ENCODE measurements at places on chromosomes 11 and 22.

DNA sequence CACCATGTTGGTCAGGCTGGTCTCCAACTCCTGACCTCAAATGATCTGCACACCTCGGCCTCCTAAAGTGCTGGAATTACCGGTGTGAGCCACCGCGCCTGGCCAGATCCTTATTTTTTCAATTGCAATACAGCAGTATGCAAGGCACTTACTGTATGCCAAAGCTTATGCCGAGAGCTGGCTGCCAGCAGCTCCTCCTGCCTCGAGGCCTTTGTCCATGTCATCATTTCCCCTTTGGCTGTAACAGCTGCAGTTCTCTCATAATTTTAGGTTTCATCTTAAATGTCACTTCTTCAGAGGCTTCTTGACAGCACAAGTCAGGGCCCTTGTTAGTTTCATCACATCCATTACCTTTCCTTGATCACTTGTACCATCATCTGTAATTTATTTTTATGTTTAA lies 1.5 kb upstream of the SREBF2 start:
- DNase-seq: no peak

DNA sequence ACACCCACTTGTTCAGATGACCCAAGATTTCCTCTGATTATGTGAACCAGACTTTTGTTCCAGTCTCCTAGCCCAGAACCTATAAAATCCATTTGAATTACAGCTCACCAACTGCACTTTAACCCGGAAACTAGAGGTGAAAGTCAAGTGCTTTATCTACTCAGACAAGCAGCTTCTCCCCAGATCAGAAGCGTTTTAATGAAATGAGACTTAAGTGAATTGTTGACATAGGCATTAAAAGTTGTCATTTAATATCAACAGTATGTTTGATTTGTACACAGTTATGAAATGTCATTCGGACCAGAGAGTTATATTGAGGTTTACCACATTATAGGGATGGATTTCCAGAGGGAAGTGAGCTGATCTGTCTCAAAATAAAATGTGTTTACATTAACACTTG lies 52.0 kb downstream of the CADM1 start:
- DNase-seq: no peak

- no peak for DNase-seq
These were observed 5.7 kb downstream of the TNNI2 start for GRCh38 chr11:1844221-1845094.

DNA sequence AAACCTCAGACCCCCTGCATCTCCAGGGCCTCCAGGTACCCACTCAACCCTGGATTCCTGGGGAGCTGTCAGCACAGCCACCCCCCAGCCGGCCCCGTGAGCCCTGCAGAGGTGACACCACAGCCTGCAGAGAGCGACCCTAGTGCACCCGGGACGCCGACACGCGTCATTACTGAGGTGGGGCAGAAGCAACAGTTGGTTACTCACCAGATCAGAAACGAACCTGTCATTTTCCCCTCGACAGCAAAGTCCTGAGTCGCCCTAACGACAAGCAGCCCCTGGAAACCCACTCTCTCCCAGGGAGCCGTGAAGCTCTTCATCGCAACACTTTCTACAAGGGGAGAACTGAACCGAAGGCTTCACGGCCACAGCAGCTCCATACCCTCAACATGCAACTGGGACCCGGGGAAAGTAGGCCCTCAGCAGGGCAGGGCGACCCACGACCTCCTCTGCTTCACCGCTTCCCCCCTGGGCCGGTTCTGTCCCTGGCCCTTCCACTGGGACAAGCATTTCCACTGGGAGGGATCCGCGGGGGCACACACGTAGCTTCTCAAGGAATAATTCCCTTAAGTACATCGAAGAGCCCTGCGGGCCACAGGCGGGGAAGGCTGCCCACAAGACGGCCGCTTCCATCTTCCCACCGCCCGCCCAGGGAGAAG lies 1.6 kb downstream of the BRD1 start:
- no peak for DNase-seq

DNA sequence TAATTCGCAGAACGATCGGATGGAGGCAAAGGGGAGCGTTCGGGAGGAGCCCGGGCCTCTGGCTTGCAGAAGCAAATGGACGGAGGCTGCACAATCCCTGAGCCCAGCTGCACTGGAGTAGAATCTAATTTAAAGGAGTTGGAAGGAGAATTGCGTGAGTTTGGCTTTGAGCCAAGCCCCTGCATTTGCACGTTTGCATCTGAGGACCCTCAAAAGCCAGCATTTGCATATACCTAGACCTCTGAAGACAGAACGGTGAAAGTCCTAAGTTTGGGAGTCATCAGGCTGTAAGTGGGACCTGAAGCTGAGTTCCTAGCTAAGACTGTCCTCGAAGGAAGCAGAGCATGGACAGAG lies 15.6 kb downstream of the TP53AIP1 start:
- DNase-seq: no peak

DNA sequence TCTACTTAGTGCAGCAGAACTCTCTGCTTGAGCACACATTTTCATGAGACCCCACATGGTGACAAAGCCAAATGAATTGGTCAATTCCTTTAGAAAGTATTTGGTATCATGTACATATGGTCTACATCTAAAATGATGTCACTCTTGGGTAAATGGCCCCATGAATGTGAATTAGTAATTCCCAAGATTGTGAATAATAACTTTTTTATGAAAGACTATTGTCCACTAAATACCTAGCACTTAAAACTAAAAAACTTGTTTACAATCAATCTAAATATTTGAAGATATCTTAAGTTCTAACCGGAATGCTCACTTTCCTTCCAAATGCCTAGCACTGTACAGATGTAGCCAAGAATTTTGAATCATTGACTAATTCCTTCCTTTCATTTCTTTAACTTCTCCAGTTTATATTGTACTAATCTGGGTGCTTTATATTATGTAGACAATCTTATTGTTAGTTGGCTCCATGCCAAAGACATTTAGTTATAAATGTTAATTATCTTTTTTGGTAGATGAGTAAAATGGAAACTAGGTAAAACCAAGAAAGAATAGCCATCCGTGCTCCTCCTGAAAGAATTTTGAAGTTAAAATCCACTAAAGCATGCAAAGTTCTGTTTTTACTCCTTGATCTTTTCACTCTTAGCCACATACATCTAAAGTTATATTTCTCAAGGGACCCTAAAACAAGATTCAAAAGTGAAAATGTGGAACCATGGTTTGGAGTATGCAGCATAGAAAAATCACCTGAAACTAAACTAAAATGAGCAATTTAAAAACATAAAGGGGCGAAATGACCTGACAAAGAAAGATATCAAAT lies 145.0 kb upstream of the ARHGAP20 start:
- DNase-seq: no peak

GRCh38 chr11:77882396-77882795 lies 61.5 kb downstream of the AAMDC start:
- DNase-seq: no peak

DNA sequence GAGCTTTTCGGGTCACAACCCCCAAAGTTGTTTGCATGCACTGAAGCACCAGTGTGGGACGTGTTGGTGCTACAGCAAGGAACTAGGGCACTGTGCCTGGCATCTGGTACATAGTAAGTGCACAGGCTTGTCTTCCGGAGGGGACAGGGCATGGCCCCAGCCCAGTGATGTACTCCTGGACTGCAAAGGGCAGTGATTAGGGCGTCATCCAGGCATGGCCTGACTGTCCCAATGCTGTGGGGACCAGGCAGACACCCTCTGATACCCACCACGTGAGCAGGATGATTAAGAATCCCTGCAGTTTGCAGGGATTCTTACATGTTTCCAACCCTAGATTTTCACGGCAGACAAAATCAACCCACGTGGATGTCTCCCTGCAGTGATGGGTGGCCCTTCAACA lies 50.0 kb upstream of the RFPL3 start:
- no peak for DNase-seq

DNA sequence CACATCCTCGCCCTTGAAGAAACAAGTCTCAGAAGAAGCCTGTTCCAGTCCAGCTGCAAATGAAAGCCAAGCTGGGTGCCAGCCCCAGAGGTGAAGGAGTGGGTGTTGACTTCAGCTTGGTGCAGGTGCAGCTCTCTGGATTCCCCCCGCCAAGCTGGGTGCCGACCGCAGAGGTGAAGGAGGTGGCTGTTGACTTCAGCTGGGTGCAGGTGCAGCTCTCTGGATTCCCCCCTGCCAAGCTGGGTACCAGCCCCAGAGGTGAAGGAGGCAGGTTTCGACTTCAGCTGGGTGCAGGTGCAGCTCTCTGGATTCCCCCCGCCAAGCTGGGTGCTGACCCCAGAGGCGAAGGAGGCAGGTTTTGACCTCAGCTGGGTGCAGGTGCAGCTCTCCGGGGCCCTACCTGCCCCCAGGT lies 1234.0 kb downstream of the TBC1D22A start:
- DNase-seq: no peak

GRCh38 chr22:21697021-21697771 lies 31.4 kb downstream of the PPIL2 start:
- DNase-seq: no peak

DNA sequence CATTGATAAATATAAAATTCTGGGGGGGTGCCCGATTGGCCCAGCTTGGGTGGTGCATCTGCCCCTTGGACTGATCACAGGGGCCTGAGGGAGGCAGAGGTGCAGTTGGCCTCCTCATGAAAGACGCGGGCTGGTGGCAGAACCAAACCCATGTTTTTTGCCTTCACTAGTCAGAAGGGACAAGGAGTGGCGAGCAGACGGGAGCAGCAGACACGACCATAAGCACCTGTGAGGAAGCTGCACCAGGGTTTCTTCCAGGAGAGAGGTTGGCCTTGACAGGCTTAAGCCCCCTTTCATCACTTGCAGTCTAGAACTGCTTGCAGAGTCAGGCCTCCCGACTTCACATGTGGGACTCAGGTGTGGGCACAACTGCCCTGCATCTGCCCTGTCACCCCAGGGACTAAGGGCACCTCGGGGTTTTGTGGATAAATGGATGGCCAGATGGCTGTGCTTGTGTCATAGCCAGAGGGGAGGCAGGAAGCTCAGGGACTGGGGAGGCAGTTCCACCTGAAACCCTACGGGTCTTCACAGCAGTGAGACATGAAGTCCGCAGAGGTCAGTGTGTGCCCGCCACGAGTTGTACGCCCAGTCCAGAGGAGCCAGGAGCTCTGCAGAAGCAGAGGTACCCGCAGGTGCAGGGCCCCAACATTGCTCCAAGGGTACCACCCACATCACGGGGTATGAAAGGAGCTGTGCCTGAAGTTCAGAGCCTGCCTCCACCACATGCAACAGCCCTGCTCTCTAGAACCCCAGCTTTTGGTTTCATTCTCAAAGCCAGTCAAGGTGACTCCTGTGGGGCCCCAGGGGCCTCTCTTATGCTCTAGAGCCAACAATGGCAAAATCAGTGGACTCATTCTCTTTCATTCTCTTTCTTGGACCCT lies 18.2 kb upstream of the SYT13 start:
- no peak for DNase-seq

GRCh38 chr11:102552447-102553194 lies 22.1 kb upstream of the MMP7 start:
- DNase-seq: no peak

GRCh38 chr11:107182978-107183377 lies 164.7 kb upstream of the GUCY1A2 start:
- DNase-seq: no peak

DNA sequence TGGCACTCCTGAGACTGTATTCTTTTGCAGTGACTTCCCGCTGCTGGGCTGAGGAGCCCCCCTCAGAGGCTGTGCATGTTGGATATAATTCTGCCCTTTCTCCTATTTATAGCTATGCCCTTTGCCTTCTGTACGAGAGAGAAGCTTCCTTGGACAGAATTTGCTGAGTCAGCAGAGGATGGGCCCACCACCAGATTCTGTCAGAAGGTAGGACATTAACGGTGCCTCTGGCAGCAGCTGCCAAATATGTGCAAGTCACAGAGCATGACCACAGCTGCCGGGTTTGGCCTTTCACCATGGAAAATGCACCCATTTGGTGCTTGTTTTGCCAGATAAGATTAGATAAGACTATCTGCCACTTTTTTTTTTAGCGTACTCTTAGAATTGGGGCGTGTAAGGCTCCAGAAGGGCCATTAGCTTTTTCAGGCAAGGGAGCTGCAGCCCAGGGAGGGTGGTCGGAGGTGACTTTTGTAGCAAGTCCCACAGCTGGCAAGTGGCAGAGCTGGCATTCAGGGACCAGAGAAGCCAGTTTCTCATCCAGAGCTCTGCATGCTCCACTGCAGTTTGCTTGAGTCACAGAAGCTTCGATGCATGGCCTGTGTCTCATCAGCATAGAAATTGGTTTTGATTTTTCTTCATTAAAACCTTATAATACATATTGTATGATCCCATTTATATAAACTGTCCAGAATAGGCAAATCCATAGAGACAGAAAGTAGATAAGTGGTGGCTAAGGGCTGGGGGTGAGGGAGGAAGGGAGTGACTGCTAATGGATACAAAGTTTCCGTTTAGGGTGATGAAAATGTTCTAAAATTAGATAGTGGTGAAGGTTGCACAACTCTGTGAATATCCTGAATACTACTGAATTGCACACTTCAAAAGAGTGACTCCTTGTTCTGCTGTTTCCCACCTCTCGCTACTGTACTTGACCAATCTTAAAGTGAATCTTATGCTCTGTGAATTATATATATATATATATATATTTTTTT lies 15.8 kb downstream of the UPB1 start:
- no peak for DNase-seq

DNA sequence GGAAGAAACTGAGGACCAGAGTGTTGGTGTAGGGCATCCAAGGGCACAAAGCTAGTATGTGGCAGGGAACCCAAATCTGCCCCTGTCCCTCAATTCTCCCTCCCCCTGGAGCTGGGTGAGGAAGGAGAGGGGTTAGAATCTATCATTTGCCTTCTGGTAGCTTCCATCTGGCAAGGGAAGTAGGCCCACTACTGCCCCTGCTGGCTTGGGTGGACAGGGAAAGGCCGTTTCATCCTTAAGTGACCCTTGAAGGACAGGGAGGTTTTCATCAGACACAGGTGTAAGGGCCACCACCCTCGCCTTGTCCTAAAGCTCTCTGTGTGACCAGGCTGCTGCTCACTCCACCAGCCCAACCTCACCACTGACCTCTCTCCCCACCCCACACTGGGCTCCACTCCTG lies 22.1 kb downstream of the NECTIN1 start:
- DNase-seq: no peak

GRCh38 chr11:28077521-28077920 lies 30.4 kb downstream of the KIF18A start:
- no peak for DNase-seq

DNA sequence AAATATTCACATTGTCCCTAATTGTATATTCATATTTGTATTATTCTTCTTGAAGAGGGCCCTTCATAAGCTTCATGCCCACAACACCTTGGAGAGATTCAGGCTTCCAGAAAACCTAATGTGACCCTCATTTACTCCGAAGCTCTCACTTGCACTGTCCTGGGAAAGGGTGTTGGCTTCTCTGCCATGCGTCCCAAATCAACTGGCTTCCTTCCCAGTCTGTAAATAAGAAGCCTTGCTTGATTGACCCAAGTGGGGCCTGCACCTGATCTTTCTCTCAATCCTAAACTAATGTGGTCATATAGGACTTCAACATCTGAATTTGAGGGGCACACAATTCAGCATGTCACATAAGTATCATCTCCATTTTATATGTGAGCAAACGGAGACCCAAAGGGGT lies 40.5 kb upstream of the ZBTB16 start:
- DNase-seq: no peak
